Activated T-cell treated with anti-CD3 and anti-CD28 coated beads for 1 hour (primary cell): ENCODE measurements at places on chromosomes 11 and 22.

- DNase-seq = no peak
Observed at GRCh38 chr22:36136475-36136874, 24.1 kb downstream of the APOL3 start.

- DNase-seq = no peak
Observed at GRCh38 chr11:12056119-12056518, 47.7 kb upstream of the DKK3 start.

DNA sequence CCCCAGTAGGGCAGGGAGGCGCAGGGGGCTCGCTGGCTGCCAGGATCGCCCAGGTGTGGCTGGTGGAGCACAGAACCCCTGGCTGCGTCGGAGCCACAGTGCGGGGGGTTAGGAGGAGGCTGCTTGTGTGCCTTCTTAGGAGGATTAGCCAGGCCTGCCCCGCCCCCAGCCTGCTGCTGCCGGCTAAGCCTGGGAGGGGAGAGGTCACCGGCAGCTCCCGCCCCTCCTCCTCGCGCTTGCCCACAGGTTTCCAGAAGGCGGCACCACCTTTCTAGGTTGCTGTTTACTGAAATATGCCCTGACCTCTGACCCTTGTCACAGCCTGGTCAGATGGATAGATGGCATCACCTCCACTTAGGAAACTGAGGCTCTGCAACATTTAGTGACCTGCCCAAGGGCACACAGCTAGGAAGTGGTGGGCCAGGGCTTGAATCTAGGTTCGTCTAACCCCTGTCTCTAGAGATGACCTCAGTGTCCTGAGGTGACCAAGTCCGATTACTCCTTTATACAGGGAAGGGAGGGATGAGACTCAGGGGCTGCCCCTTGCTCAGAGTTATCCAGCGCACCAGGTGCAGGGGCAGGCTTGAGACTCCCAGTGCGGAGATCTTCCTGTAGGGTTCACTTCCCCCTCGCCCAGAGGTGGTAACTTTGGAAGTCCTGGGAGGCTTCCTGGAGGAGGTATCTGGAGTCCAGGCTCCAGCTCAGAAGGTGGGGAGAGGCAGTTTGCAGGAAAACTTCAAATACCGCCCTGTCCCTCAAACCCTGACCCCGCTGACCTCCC, 44.0 kb downstream of the MYO7A start:
- DNase-seq = no peak

GRCh38 chr22:31139066-31139465, 1.2 kb downstream of the PLA2G3 start:
- no peak for DNase-seq

- no peak for DNase-seq
Observed at GRCh38 chr11:10497371-10498021, 42.4 kb downstream of the AMPD3 start.

DNA sequence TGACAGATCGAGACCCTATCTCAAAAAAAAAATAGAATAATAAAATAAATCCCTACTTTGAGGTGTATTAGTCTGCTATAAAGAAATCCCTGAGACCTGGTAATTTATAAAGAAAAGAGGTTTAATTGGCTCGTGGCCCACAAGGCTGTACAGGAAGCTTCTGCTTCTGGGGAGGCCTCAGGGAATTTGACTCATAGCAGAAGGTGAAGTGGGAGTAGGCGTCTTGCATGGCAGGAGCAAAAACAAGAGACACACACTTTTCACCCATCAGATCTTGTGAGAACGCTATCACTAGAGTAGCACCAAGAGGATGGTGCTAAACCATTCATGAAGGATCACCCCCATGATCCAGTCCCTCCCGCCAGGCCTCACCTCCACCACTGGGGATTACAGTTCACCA, 29.2 kb downstream of the CDPF1 start:
- no peak for DNase-seq

- no peak for DNase-seq
Observed at GRCh38 chr11:16977994-16978315, 36.3 kb downstream of the PLEKHA7 start.

DNA sequence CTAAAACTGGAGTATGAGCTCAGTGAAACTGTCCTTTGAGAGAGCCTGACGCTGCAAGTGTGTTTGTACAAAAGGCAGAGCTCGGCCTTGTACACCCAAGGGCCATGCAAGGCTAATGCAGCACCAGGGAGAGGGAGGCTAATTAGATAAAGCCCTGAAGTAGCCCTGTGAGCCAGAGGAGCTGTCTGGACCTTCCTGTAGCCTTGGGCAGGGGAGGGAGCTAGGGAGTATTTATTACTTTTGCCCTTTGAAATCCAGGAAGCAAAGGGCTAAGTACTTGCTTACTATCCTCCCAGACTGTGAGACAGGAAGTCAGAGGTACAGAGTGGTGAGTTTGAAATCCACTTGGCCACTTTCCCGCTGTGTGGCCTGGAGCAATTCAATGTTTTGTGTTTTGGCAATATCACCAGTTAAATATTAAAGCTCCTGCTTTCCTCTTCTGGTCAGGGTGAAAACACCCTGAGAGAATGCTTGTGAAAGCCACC, 10.2 kb upstream of the LDHA start:
- no peak for DNase-seq

DNA sequence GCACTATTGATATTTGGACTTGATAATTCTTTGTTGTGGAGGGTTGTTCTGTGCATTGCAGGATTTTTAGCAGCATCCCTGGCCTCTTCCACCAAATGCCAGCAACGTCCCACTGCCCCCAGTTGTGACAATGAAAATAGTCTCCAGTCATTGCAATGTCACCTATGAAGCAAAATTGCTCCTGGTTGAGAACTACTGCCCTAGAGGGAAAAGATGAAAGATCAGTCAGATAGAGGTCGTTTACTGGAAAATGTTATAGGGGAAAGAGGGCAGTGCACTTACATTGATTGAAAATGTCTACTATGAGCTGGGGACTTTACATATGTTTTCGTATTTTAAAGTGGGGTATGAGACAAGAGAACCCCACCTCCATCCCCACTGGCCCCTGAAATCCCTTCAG, 77.1 kb upstream of the FAM181B start:
- no peak for DNase-seq

GRCh38 chr11:87228820-87229219, 191.1 kb downstream of the TMEM135 start:
- no peak for DNase-seq

- no peak for DNase-seq
Observed at GRCh38 chr11:35619116-35619854, 1.0 kb downstream of the FJX1 start.

- DNase-seq = no peak
Observed at GRCh38 chr11:74162681-74163467, 7.9 kb downstream of the C2CD3 start.

DNA sequence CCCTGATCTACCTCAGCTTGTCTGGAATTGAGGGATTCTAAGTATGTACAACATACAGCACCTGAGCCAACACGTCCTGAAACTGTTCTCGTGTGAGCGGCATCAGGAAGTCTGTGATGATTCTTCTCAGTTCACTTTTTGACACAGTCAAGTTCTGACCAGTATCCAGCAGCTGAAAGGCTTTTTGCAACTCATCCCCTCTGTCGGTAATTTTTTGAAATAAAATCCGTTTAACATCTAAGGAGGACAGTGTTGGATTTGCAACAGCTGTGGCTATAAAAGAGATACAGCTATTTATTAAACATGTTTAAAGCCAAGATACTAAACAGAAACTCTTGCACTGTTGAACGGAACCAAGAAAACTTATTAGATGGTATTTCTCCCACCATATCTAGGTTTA, 39.3 kb downstream of the EFCAB6 start:
- no peak for DNase-seq

GRCh38 chr11:65016705-65017104, 2.7 kb downstream of the ARL2 start:
- no peak for DNase-seq

GRCh38 chr22:49903322-49904039, 14.8 kb downstream of the ALG12 start:
- DNase-seq = no peak

GRCh38 chr22:21702700-21703683, 32.6 kb downstream of the YPEL1 start:
- DNase-seq = no peak

DNA sequence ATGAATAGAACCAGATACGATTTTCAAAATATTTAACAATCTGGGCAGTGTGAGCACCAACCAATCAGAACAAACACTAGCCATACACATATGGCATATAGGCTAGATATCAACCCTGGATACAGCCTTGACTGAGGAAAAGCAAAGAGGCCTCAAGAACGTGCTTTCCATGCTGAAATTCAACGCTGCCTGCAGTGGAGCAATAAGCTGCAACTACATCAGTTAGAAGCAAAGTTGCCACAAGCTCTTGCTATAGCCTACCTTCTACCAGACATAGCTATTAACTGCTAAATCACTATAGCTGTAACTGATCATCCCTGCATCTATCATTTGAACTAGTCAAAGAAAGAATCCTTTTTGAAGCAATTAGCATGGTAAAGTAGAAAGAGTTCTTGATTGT, 42.5 kb downstream of the DENND5A start:
- DNase-seq = no peak

- DNase-seq = no peak
Observed at GRCh38 chr11:57426439-57426928, 437 bp downstream of the SLC43A3 start.

GRCh38 chr11:85965202-85965601, 103.7 kb downstream of the PICALM start:
- DNase-seq = no peak

DNA sequence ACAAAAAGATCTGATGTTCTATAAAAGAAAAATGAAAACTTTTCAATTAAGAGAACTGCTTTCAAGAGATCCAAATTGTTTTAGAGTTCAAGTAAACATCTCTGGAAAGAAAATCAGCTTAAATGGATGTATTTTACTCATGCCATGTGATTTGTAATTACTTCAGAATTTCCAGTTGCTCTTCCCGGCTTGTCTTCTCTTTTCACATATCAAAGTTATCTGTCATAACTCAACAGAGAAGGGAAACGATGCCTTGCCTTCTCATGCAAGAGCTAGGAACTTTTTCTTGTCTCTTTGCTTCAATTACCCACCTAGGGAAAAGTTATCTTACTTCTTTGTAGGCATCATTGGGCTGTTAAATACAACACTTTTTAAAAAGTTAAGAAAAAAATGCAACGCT, 255.2 kb upstream of the POU2AF2 start:
- no peak for DNase-seq

- no peak for DNase-seq
Observed at GRCh38 chr11:115676768-115677167, 172.6 kb upstream of the CADM1 start.

- no peak for DNase-seq
Observed at GRCh38 chr11:72840780-72841179, 26.6 kb downstream of the ATG16L2 start.

GRCh38 chr11:119153049-119153818, 4.4 kb downstream of the ABCG4 start:
- no peak for DNase-seq

DNA sequence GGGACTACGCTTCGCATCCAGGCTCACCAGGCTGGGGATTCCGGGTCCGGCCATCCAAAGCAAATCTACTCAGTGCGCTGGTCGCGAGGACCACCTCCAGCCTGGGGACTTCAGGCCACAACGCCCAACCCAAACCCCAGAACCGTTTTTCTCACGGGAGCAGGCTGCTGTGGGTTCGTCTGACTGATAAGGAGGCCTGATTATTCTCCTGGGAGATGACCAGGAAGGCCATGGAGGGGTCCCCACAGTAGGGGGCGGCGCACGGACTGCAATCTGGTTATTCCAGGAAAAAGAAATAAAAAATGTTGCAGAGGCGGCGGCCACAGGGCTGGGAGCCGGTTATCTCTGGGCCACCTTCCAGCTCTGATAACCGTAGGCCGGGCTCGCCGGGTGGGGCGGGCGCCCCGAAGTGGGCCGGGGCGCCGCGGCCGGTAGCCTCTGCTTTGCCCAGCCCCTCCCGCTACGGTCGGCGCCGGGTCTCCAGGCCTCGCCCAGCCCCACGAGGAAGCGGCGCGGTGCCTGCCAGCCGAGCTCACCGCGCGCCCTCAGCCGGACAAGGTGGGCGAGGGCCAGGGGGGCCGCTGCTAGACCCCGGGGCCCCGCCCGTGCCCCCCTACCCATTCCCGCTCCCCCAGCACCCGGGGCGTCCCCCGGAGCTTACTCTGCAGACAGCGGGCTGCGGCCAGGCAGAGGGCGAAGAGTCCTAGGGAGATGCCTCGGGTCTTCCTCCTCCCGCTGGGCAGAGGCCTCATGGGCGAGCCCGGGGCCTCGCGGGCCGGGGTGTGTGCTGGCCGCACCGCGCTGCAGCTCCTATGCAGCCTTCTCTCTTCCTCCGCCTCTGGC, 446 bp downstream of the VSTM5 start:
- no peak for DNase-seq

- DNase-seq = no peak
Observed at GRCh38 chr22:28229566-28230485, 310.8 kb upstream of the PITPNB start.

DNA sequence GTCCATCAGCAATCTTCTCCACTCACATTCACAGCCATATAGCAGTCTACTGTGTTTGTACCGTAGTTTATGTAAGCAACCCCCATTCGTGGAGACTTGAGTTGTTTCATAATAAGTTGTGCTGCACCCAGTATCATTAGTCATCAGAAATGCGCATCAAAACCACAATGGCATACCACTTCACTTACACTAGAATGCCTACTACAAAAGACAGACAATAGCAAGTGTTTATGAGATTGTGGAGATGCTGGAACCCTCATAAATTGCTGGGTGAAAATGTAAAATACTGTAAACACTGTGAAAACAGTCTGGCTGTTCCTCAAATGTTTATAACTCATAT, 133.3 kb downstream of the ATXN10 start:
- no peak for DNase-seq

DNA sequence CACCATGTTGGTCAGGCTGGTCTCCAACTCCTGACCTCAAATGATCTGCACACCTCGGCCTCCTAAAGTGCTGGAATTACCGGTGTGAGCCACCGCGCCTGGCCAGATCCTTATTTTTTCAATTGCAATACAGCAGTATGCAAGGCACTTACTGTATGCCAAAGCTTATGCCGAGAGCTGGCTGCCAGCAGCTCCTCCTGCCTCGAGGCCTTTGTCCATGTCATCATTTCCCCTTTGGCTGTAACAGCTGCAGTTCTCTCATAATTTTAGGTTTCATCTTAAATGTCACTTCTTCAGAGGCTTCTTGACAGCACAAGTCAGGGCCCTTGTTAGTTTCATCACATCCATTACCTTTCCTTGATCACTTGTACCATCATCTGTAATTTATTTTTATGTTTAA, 1.5 kb upstream of the SREBF2 start:
- DNase-seq = no peak

DNA sequence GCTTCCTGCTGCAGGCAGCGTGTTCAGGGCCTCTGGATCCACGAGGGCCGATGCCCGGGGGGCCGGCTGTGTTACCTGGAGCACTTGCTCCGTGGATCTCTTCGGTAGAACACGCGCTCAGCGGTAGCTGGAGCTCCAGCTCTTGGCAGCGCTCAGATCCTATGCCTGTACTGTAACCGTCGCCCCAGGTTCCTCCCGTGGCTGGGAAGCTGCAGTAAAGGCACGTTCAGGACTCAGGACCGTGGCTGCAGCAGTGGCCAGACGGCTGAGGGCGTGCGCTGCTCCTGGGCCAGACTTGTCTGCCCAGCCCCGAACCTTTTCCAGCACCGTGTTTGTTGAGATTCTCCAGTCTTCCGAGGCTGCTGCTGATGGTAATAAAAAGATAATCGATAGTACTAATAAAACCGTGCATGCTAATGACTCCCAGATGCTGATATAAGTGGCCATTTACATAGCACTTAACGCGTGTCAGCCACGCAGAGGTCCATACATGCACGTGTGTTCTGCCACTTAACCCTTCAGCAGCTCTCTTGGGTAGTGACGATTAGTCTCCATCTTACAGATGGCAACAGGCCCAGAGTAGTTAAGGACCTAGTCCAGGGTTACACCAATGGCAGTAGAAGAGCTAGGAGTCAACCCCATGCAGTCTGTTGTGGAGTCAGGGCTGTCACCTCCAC, 1.4 kb downstream of the MOV10L1 start:
- DNase-seq = no peak
